ENCODE measurements at places on chromosomes 6 and 20. TPM values are rescaled to one million over a fixed set of nuclear protein-coding genes. Genes with fewer than 3 reads are reported as not detected.

Gene APCDD1L
- total RNA-seq, result not detected

Gene GNRH2
- not detected for total RNA-seq

DNA sequence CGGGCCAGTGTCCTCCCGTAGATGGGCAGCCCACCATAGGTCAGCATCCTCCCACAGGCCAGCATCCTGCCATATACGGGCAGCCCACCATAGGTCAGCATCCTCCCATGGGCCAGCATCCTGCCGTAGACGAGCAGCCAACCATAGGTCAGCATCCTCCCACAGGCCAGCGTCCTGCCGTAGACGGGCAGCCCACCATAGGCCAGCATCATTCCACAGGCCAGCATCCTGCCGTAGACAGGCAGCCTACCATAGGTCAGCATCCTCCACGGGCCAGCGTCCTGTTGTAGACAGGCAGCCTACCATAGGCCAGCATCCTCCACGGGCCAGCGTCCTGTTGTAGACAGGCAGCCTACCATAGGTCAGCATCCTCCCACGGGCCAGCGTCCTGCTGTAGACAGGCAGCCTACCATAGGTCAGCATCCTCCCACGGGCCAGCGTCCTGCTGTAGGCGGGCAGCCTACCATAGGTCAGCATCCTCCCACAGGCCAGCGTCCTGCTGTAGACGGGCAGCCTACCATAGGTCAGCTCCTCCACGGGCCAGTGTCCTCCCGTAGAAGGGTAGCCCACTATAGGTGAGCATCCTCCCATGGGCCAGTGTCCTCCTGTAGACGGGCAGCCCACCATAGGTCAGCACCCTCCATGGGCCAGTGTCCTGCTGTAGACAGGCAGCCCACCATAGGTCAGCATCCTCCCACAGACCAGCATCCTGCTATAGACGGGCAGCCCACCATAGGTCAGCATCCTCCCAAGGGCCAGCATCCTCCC is 62.9 kb downstream of the BFSP1 start:
- no peak overlapping the region for H3K27ac ChIP-seq
- H3K36me3 ChIP-seq, result no peaks in the 10 kb centered on the region
- H3K4me3 ChIP-seq, result no peak overlapping the region
- H3K4me1 ChIP-seq, result no peaks in the 10 kb centered on the region

- no peak overlapping the region for H3K4me3 ChIP-seq
- H3K27ac ChIP-seq, result no peak overlapping the region
- DNase-seq, result no peak
- H3K27me3 ChIP-seq, result no peaks in the 10 kb centered on the region
Measured at GRCh38 chr6:116267836-116268588, 11.7 kb downstream of the TSPYL1 start.

DNA sequence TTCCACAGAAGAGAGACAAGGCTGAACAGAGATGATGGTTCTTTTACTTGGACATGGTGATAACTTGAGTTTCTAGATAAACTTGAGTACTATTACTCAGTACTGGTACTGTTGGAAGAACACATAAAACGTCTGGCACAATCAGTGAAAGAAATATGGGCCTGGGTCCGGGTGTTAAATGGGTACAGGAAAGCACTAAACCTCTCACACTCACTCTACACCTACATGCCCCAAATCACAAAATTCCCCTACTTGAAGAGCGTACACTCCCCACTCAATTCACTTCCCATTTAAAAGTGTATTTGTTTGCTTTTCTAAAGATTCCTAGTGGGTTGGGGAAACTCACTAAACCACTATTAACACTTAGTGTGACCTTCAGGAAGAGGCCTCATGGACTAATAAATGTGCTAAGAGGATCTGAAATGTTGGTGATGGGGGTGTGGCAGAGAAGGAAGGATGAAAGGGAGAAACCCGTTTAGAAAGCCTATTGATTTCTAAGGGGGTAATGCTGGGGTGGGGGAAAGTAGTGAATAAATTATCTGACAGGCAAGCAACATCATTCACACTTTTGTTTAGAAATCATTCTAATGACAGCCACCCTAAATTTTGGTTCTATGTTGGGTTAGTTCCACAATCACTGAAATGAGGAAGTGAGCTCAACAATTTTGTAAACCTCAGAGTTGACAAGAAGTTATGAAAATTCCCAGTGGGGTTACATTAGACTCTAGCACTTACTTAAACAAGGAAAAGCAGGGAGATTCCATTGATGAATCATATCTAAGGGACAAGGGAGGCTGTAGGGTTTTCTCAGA is 222.6 kb upstream of the MARCKS start:
- peak overlapping the region; percentile 41 for H3K27ac ChIP-seq
- H3K27me3 ChIP-seq, result no peaks in the 10 kb centered on the region
- H3K4me1 ChIP-seq, result peaks cover 38% of the 10 kb centered on the region
- no peaks in the 10 kb centered on the region for H3K36me3 ChIP-seq
- H3K4me3 ChIP-seq, result no peak overlapping the region

GRCh38 chr20:625360-625932 is 15.3 kb upstream of the TCF15 start:
- H3K36me3 ChIP-seq, result no peaks in the 10 kb centered on the region
- H3K4me3 ChIP-seq, result no peak overlapping the region
- H3K27me3 ChIP-seq, result peaks cover 26% of the 10 kb centered on the region
- DNase-seq, result no peak
- H3K4me1 ChIP-seq, result no peaks in the 10 kb centered on the region
- H3K27ac ChIP-seq, result no peak overlapping the region

- no peaks in the 10 kb centered on the region for H3K36me3 ChIP-seq
- no peak overlapping the region for H3K27ac ChIP-seq
- H3K4me1 ChIP-seq, result no peaks in the 10 kb centered on the region
- H3K4me3 ChIP-seq, result no peak overlapping the region
- H3K27me3 ChIP-seq, result no peaks in the 10 kb centered on the region
Measured at GRCh38 chr6:169240591-169241390, 12.9 kb downstream of the THBS2 start.

DNA sequence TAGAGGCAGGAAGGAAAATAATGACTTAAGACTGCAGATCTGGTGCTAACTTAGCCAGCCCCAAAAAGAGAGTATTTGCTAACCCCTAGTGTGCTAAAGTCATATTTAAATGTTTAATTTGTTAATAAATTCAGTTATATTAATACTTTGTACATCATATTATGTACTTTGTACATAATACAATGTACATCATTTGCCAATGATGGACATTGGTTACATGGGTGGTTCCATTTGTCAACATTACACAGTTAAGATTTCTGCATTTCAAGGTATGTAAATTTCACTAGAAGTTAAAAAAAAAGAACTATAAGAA is 63.9 kb upstream of the PIM1 start:
- no peaks in the 10 kb centered on the region for H3K27me3 ChIP-seq
- no peaks in the 10 kb centered on the region for H3K36me3 ChIP-seq
- no peak for DNase-seq
- H3K27ac ChIP-seq, result no peak overlapping the region

GRCh38 chr6:47161176-47161687 is 119.1 kb upstream of the ADGRF1 start:
- peaks cover 15% of the 10 kb centered on the region for H3K4me1 ChIP-seq
- DNase-seq, result peak; percentile 36
- no peaks in the 10 kb centered on the region for H3K27me3 ChIP-seq
- H3K4me3 ChIP-seq, result no peak overlapping the region
